ENCODE measurements at places on chromosomes 11 and 22.

GRCh38 chr11:108897916-108898315, 233.0 kb downstream of the DDX10 start:
- DNase-seq: no peak

- DNase-seq: no peak
Observed at GRCh38 chr11:122681070-122681469, 25.5 kb downstream of the UBASH3B start.

- DNase-seq: no peak
Observed at GRCh38 chr11:117415358-117415896, 87.8 kb downstream of the CEP164 start.

DNA sequence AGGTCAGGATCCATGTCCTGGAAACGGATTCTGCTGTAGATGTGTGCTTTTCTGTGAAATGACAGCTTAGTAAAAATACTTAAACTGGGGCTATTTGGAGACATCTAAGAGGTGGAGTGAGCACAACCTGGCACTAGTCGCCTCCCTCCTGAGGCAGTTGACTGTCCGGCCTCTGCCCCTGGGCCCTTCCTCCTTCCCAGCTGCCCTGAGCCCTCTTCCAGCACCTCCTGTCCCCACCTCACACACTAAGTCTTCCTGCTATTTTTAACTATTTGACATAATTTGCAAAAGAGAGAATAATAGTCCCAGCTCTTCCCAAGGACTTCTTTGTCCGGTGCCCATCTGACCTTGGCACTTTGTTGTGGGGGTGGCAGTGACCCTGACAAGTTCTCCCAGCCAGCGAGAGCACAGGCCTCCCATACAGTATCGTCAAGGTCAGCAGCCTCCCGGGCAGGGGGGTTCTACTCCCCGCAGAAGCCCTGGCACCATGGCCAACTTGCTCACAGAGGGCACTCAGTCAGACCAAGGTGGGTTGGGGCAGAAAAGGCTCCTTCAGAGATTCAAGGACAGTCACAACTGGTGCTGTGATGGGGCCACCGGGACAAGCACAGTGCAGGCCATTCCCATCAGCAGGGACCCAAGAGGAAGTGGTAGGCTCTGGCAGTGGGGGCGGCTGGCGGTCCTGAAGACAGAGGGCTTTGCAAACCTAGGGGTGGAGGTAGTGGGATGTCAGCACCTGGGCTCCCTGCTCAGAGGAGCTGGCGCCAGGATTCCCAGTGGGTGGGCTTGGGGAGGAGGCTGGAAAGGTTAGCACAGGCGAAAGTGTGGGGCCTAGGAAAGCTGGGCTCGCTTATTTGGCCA, 5.5 kb upstream of the NEAT1 start:
- no peak for DNase-seq

DNA sequence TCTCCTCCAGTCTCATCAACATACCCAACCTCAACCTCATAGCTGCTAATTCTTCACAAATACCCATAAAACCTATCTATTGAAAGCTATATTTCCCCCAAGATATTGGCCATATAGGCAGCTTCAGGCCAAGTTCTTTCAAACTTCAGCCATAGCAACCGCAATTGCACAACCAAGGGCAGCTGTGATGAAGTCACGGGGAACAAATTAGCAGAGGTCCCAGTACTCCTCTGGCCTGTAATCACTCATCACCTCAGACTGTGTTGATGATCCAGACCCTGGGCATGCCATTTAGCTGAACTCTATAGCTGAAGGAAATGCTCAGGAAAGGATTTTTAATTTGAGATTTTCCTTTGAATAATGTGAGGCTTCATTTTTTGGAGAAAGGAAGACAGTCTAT, 84.1 kb downstream of the SLC1A2 start:
- no peak for DNase-seq

DNA sequence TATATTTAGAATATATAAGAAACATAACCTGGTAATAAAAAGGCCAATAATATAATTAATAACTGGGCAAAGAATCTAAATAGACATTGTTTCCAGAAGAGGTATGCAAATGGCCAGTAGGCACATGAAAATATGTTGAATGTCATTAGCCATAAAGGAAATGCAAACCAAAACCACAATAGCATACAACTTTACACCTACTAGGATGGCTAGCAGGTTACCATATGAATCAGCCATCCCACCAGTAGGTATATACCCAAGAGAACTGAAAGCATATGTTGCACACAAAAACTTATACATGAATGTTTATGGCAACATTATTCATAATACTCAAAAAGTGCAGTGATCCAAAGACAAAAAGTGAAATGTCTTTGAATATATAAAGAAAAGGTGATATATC, 2.7 kb upstream of the OR2D2 start:
- no peak for DNase-seq

GRCh38 chr11:10301656-10302358, 3.1 kb upstream of the ADM start:
- DNase-seq: no peak

- no peak for DNase-seq
Observed at GRCh38 chr11:86991341-86991740, 36.1 kb upstream of the FZD4 start.

DNA sequence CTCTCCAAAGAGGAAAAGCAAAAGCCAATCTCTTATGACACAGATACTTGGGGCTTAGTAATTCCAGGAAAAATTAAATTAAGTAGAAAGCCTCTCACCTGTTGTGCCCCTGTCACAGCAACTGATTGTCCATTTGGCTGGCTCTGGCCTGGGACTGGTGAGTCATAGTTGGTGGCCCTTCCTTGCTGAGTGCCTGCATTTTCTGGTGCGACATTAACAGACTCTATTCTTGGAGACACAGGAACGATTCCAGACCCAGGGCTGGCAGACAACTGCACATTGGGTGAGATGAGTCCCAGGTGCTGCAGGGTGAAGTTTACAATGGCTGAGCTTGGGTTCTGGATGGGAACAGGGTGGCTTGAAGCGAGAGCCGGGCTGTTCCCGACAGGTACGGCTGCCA, 15.6 kb downstream of the E2F8 start:
- no peak for DNase-seq

GRCh38 chr22:45499746-45500145, 2.9 kb upstream of the FBLN1 start:
- no peak for DNase-seq

- no peak for DNase-seq
Observed at GRCh38 chr11:65304613-65305012, 10.1 kb upstream of the CDC42EP2 start.

DNA sequence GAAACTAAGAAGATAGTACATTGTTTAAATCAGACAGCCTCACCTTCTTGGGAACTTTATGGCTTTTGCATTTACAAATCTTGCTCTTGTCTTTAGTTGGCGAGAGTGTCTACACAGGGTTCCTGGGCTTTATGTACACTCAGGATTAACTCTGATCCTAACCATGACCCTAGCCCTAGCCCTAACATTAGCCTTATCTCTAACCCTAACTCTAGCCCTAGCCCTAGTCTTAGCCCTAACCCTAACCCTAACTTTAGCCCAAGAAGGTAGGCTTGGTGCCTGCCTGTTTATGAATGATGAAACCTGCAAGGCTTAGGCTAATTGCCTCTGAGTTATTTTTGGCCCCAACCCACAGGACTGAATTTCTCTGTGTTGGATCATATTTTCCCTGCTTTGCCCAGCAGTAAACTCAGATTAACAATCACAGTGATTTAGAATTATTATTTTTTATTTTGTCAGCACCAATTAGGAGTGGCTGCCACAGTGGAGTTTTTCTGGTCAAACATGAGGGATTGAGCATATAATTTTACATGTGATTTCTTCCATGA, 44.1 kb upstream of the OR9Q1 start:
- no peak for DNase-seq

DNA sequence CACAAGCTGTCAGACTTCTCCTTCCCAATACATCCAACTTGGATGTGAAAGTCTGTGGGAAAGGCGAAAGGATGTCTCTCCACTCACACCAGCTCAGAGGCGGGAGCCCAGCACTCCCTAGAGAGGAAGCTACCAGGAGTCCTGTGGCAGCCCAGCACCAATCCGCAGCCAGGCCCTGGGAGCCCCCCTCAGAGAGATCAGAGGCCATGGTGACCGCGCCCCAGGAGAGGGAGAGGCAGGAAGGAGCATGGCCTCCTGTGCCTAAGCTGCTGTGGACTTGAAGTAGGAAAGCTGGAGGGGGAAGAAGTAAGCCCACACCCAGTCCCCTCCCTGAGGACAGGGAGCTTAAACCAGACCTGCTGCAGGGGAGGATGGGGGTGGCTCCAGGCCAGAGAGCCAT, 24.4 kb upstream of the IGSF9B start:
- no peak for DNase-seq

DNA sequence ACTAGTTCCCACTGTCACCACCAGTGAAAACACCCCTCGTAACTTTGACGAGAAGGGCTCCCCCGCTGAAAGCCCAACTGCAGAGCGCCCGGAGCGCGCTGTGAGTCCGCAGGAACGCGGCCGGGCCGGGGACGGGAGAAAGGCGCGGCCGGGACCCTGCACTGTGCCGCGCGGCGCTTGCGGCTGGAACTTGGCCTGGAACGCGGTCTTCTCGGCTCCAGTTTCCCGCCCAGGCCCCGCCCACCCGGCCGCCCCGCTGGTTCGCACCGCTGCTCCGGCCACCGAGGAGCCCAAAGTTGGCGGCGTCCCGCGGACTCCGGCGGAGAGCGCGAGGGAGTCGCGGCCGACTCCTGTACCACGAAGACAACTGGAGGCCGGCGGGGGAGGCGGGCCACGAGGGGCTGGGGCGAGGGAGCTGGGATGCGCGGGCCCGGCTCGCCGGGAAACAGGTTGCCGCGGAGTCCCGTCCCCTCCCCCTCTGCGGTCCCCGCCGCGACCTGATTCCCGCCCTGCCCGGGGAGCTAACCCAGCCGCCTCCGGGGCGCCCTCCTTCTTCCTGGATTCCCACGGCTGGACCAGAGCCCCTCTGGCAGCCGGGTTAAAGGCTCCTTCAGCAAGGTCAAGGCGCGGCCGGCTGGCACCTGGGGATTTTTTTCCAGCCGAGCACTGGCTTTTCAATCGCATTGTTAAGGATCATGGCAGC, 3.4 kb downstream of the TENM4 start:
- DNase-seq: peak; percentile 43

DNA sequence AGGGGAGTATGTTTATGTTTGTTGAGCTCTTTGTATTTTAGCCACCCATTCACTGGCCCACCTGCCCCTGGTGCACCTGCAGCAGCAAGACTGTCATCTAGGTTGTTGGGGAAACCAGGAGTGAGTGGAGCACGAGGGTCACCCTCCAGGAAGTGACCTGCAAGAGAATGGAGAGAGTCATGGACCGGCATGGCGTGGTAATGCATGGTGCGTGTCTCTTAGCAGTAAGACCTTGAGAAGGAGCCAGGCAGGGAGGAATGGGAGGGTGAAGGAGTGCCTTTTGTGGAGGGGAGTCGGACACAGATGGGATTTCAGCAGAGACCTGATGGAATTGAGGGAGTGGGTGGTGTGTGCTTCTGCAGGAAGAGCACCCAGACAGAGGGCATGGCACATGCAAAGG, 37.9 kb downstream of the KCNQ1 start:
- DNase-seq: peak; percentile 53

DNA sequence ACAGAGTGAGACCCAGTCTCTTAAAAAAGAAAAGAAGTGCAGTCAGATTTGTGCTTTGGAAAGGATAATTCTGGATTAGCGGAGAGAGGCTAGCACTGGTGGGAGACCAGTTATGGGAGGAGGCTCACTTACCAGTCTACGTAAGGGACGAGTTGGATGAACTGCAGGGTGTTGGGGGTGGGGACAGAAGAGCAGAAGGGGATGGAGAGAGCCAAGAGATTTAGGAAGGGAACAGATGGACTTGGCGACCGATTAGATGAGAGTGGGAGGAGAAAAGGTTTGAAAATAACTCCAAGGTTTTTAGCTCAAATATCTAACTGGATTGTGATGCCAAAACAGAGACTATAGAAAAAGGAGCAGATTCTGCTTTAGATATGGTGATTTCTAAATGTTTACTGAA, 81.4 kb downstream of the SFI1 start:
- DNase-seq: no peak

GRCh38 chr11:2074266-2074825, 64.8 kb downstream of the IGF2 start:
- DNase-seq: no peak

DNA sequence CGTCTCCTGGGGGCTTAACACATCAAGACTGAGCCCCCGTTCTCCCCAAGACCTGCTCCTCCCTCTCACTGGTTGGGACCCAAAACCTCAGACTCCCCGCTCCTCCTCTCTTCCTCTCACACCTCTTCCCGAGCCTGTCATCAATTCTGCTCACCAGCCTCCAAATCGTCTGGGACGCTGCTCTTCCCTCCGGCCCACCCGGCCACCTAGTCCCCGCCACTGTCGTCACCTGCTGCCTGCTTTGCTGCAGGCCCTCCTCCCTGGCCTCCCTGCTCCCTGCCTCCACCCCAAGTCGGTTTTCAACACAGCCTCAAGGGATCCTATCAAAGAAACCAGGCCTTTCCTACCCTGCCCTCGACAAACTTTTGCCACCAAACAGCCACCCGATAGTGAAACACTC, 3.1 kb downstream of the MFNG start:
- DNase-seq: no peak

GRCh38 chr11:119315131-119316015, 1.6 kb downstream of the MCAM start:
- DNase-seq: peak; percentile 74

DNA sequence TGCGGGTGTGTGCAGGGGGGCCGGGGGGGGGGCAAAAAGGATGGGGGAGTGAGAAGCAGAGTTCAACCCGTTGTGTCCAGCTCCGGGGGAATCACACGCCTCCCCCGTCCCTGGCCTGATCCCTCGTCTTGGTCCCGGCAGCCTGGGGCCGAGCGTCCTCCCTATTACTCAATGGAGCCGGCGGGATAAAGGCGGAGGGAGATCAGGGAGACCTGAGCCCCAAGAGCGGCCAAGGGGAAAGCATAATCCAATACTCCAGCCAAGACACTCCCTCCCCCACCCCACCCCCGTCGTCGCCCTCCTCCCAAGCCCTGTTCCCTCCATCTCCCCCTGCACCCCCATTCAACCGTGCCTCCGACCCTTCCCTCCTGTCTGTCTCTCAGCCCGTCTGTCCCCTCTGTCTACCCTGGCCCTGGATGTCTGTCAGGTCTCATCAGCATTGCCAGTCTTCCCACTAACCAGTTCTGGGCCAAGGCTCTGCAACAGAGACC, 2.6 kb downstream of the PHOX2A start:
- DNase-seq: no peak

Measured in NCI-H2029 (cell line).